ENCODE measurements at places on chromosomes 5 and 9.
A peak's percentile ranks its signal among the peaks of the same experiment; 100 is the strongest.

GRCh38 chr9:128628471-128629048 is 28.1 kb downstream of the DYNC2I2 start:
- DNase-seq, result no peak

GRCh38 chr5:180343110-180343830 is 9.9 kb downstream of the GFPT2 start:
- DNase-seq, result peak; percentile 40

- no peak for DNase-seq
Observed at GRCh38 chr5:107783551-107783950, 112.8 kb upstream of the EFNA5 start.

GRCh38 chr5:169980418-169981053 is at the start of gene INSYN2B:
Gene INSYN2B, minus strand, starts transcription at chr5:169980495. Its CDS starts 96,597 bp downstream, at chr5:169883898.
- peak; percentile 96 for DNase-seq

DNA sequence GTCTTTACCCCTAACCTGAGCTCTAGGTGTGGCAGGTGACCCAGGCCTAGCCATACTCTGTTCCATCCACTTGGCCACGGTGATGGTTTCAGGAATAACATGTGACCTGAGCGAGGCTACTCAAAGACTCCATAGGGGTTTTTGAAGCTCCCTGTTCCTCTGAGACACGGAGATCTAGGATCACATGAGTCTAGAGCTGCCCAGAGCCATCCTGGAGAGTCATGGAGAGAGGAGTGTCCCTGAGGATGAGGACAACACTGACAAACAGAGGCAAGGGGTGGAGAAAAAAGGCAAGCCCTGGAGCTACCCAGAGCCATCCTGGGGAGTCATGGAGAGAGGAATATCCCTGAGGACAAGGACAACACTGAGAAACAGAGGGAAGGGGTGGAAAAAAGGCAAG is 29.5 kb upstream of the PCA3 start:
- no peak for DNase-seq

GRCh38 chr5:65364907-65365306 is 116.8 kb downstream of the ADAMTS6 start:
- DNase-seq, result no peak

- DNase-seq, result peak; percentile 42
Observed at GRCh38 chr5:68285075-68285840, 69.7 kb downstream of the PIK3R1 start.
